8988T (cell line): ENCODE measurements at places on chromosomes 11 and 22.

DNA sequence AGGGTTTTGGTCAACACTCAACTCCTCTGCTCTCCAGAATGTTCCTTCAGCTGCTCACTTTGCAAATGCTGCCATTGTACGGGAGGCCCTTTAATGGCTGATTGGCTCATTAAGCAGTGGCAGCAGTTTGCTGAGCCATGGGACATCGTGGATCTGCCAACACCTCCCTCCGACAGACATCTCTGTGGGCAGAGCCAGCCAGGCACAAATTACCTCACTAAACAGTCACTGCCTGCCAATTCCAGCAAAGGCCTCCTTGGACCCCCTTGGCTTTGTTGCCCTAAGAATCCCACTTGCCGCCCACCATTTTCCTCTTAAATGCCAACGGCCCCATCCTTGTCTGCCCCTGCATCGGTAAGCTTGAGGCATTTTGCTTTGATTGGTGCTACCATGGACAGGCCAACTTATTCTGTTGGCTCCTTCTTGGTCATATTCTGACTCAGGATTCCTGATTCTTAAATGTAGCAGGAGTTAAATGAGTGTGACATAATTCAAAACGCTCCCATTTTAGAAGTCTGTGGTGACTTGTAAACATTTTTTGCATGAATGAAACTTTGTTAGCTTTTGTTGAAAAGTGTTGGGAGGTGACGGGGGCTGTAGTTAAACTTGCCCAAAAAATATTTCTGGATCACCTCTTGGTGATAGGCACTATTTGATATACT, 57.5 kb upstream of the LMO2 start:
- DNase-seq = no peak

DNA sequence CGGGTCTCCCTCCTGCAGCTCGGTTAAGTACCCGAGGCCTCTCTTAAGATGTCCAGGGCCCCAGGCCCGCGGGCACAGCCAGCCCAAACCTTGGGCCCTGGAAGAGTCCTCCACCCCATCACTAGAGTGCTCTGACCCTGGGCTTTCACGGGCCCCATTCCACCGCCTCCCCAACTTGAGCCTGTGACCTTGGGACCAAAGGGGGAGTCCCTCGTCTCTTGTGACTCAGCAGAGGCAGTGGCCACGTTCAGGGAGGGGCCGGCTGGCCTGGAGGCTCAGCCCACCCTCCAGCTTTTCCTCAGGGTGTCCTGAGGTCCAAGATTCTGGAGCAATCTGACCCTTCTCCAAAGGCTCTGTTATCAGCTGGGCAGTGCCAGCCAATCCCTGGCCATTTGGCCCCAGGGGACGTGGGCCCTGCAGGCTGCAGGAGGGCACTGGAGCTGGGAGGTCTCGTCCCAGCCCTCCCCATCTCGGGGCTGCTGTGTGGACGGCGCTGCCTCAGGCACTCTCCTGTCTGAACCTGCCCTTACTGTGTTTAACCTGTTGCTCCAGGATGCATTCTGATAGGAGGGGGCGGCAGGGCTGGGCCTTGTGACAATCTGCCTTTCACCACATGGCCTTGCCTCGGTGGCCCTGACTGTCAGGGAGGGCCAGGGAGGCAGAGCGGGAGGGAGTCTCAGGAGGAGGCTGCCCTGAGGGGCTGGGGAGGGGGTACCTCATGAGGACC, 25.0 kb downstream of the FADS3 start:
- no peak for DNase-seq

DNA sequence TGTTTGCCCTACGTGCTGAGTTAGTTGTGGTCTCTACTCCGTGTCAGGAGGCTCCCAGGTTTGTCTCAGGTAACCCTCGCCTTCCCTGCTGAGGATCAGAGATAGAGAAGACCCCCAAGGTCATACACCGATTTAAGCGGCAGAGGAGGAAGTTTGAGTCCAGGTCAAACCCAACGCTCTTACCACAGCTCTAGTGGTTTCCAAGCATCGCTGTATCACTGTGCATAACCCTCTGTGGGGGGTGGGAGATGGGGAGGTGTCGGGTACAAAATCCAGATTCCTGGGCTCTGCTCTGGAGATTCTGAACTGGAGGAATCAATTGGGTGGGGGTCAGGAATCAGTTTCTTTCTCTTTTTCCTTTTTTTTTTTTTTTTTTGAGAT, 627 bp downstream of the DNAJC4 start:
- no peak for DNase-seq

DNA sequence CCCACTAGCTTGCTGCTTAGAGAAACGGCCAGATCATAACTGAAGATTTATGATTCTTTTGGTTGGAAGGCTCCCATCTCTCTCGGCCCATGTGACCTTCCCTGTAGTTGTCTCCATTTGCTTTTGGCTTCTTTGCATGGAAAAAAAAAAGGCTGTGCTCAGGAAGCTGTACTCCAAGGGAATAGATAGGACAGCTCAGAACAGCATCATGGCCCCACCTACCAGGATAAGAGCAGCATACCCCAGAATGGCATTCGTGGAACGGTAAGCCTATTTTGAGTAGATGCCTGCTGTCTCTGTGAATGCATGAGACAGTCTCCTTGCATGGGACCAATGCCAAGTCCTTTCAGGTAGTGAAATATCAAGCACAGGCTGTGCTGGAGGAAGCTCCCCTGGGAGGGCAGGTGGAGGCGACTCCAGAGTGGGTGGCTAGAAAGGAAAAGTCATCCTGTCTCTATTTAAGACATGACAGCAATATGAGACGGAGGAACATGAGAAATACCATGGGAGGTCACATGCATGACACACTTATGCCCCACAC, 94.1 kb upstream of the AMOTL1 start:
- no peak for DNase-seq

DNA sequence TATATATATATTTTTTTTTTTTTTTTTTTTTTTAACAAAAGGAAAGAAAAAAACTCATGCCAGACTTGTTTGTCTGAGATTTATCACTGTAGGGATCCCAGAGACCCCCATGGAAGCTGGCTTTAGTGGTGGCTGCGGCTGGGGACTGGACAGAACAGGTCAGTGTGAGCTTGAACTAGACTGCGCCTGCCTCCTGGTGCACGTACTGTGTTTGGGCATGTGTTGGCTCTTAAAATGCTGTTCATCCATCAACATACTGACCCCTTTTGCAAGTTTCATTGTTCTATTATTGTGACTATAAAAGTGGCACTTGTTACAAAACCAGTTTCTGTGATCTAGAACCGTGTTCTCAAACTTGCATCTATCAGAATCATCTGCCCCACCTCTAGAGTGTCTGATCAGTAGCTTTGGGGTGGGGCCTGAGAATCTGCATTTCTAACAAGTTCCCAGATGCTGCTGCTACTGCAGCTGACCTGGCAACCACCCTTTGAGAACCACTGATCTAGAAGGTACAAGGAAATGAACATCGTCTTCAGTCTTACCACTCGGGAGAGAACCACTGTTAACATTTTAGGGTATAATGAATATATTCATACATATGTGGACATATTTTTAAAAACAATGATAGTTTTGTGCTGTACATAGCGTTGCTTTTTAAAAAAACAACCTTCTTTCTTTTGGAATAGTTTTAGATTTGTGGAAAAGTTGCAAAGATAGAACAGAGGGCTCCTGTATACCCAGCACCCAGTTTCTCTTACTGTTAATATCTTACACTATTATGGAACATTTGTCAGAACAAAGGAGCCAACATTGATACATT, 54.0 kb downstream of the ZNRF3 start:
- DNase-seq = no peak
